ENCODE measurements at places on chromosomes 11 and 22.

- DNase-seq: no peak
These were observed 55.3 kb downstream of the NFAM1 start for GRCh38 chr22:42376711-42377554.

GRCh38 chr22:18000441-18001039 is 23.8 kb downstream of the MICAL3 start:
- DNase-seq: peak; percentile 81

- DNase-seq: no peak
These were observed 14.2 kb downstream of the KCNJ4 start for GRCh38 chr22:38440747-38441350.

GRCh38 chr22:32123657-32124056 is 35.4 kb downstream of the C22orf42 start:
- no peak for DNase-seq

DNA sequence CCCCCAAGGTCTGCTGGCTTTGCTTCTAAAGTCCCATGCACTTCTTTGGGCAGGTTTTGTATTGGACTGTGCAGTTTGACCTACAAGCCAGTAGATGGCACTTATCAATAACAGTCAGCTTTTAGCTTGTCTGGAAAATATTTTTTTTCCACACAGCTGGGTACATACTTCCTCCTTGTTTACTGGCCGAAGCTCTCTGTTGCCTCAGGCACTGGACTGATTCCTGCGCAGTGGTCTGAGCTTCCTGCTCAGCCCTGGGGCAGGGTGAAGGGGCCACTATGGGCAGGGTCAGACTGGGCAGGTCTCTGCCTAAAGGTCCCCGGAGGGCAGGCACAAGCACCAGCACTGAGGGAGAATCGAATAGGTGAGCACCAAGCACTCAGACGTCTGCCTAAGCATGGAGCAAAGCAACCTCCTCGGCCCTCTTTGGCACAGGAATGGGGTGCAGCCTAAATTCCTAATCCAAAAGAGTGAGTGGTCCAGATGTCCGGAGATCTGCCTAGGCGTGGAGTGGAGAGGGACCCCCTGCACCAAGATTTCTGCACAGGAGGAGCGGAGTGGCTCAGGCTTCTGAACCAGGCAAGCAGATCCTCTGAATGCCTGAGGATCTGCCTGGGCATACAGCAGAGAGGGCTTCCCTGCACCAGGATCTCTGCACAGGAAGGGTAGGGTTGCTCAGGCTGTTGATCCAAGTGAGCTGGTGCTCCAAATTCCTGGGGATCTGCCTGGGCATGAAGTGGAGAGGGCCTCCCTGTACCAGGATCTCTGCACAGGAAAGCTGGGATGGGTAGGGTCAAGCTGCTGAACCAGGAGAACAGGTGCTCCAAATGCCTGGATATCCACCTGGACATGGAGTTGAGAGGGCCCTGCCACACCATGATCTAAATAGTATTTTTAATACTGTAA is 105.9 kb upstream of the C11orf58 start:
- DNase-seq: peak; percentile 18

DNA sequence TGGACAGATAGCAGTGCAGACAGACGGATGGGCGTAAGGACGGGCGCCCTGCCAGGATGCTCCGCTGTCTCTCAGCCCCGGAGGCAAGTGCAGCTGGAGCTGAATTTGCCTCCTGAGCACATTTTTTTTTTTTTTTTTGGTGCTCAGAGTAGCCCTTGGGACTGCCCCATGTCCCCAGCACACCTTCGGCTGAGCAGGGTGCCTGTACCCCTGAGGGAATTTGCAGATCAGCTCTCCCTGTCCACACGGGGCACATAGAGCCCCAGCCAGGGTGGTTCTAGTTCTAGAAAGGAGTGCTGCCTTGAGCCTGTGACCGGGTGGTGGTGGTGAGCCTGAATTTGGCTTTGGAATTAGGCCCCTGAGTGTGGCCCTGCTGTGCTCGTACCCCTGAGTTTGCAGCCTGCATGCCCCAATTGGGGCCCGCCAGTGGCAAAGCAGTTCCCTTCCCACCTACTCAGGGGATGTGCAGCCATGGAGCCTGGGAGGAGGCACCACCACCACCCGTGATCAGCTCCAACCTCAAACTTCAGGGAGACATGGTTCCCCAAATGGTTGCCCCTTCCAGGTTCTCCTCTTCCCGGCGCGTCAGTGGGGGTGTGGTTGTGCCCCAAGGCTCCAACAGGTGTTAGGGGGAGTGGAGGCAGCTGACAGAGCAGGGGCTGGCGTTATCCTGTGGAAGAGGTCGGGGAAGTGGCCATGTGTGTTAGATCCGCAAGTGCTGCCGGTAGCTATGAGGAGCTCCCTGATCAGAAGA is 1232.7 kb downstream of the BRD1 start:
- no peak for DNase-seq

GRCh38 chr11:64876229-64876750 is 2.1 kb downstream of the EHD1 start:
- DNase-seq: no peak

DNA sequence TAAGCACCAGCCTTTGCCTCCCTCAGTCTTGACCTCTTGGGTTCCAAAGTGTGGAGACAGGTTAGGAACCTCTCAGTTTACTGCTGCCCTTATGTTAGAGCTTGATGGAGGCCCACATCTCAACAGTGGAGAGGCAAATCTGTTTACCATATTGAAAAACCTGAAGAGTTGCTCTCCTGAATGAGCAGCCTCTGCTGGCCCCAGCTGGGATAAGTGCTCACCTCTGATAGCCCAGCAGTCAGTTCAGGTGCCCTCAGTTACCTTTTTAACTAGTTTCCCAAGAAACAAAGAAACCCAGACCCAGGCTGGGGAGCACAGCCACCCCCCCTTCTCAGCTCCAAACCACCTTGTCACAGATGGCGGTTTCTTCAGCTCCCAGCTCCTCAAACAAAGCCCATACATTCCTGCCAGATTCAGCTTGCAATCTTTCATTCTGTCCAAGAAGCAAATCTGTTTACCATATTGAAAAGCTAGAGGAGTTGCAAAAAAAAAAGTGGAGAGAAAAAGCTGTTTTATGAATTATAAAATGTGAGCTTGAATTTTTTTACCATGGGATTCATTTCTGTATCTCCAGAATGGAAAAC is 57.2 kb downstream of the PPFIBP2 start:
- DNase-seq: no peak
